B cell (primary cell): ENCODE measurements at places on chromosomes 1 and 21. TPM values are rescaled to one million over a fixed set of nuclear protein-coding genes. Genes with fewer than 3 reads are reported as not detected.

- H3K36me3 ChIP-seq, result no peaks in the 10 kb centered on the region
- no peaks in the 10 kb centered on the region for H3K4me1 ChIP-seq
- DNase-seq, result no peak
Observed at GRCh38 chr1:5751163-5751540, 241.1 kb downstream of the NPHP4 start.

GRCh38 chr1:6599141-6599975 is 3.3 kb downstream of the KLHL21 start:
- H3K27ac ChIP-seq, result peak overlapping the region; percentile 54
- DNase-seq, result peak; percentile 60
- H3K4me1 ChIP-seq, result peaks cover 42% of the 10 kb centered on the region
- H3K27me3 ChIP-seq, result no peaks in the 10 kb centered on the region

Gene DAB1
- not detected in 2 replicates for total RNA-seq

Gene FAM110D
- not detected in 2 replicates for total RNA-seq

DNA sequence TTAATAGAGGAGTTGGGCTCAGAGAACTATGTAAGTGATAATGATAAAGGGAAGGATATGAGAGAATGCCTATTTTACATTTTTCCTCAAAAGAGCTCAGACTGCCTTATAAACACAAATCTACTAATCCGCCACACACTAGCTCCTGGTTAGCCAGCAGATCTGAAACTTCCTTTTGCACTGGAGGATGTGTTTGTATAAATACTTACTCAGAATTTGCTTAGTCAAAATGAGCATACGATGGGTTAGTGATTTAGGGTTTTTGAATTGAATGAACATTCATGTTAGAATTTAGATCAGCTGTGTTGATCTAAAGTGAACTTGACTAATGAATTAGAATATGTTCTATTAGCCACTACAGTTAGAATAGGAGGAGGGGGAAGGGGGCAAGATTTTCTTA is 9.1 kb upstream of the IER5 start:
- peaks cover 4% of the 10 kb centered on the region for H3K4me1 ChIP-seq
- H3K27me3 ChIP-seq, result no peaks in the 10 kb centered on the region
- DNase-seq, result no peak
- H3K27ac ChIP-seq, result no peak overlapping the region
- no peaks in the 10 kb centered on the region for H3K36me3 ChIP-seq

Gene KISS1
- not detected in 2 replicates for total RNA-seq

- no peak overlapping the region for H3K27ac ChIP-seq
- no peaks in the 10 kb centered on the region for H3K27me3 ChIP-seq
- peaks cover 47% of the 10 kb centered on the region for H3K4me1 ChIP-seq
- no peaks in the 10 kb centered on the region for H3K36me3 ChIP-seq
- no peak overlapping the region for H3K4me3 ChIP-seq
- peak; percentile 47 for DNase-seq
Observed at GRCh38 chr21:29237110-29238052, 61.3 kb upstream of the BACH1 start.

Gene BARHL2
- not detected in 2 replicates for total RNA-seq

GRCh38 chr1:114034567-114035303 is 55.5 kb downstream of the OLFML3 start:
- no peak overlapping the region for H3K27ac ChIP-seq
- no peak overlapping the region for H3K4me3 ChIP-seq
- no peaks in the 10 kb centered on the region for H3K36me3 ChIP-seq
- peaks cover 3% of the 10 kb centered on the region for H3K27me3 ChIP-seq
- DNase-seq, result no peak

DNA sequence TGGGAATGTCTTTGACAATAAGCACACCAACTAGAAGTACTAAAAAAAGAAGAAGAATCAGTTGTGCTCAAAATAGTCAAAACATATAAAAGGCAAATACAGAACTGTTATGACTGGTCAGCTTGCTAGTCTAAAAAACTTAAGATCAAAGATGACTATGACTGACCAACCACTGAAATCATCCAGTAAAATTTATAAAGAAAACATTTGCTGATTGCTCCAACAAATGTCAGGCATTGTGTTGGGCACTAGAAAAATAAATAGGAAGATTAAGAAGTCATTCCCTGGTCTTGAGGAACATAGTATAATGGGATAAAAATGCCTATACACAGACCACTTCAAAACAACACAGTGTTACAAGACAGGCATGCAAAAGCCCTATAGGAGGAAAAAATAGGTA is 9.3 kb upstream of the ANGPTL3 start:
- H3K27ac ChIP-seq, result no peak overlapping the region
- H3K4me1 ChIP-seq, result no peaks in the 10 kb centered on the region
- DNase-seq, result no peak
- H3K4me3 ChIP-seq, result no peak overlapping the region
- no peaks in the 10 kb centered on the region for H3K27me3 ChIP-seq

- no peaks in the 10 kb centered on the region for H3K36me3 ChIP-seq
- peaks cover 10% of the 10 kb centered on the region for H3K4me1 ChIP-seq
- H3K27me3 ChIP-seq, result no peaks in the 10 kb centered on the region
- no peak overlapping the region for H3K4me3 ChIP-seq
- H3K27ac ChIP-seq, result no peak overlapping the region
- peak; percentile 82 for DNase-seq
Observed at GRCh38 chr1:167555971-167556714, 2.6 kb upstream of the CREG1 start.

DNA sequence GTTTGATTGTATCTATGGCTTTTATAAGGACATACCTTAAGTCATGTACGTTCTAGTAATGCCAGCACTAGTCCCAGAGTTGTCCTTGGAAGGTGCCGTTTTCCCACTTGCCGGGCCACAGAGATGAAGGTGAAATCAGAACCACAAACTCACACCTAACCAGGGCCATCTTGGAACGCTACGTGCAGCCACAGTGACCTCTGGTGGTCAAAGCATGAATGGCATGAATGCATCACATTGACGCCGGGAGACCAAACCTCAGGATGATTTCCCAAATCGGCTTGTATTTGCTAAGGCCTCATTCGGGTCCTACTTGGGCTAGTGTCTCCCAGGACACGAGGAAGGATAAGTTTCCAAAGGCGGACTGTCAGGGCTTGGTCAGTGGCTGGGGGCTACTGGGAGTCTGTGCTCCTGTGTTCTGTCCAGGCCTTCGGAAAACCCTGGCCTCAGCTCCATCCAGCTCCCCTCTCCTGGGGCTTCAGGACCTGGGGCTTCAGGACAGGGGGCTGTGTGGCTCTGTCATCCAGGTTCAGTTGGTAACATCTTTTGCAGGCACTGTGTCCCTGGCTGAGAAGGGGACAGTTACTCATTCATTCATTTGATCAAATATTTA is 260.5 kb downstream of the PRDM2 start:
- no peak overlapping the region for H3K4me3 ChIP-seq
- H3K27ac ChIP-seq, result no peak overlapping the region
- no peaks in the 10 kb centered on the region for H3K27me3 ChIP-seq
- peak; percentile 75 for DNase-seq
- H3K4me1 ChIP-seq, result no peaks in the 10 kb centered on the region

Gene DPT
- not detected in 2 replicates for total RNA-seq

Gene MAP3K21
- 3.3 and 3.7 TPM in 2 replicates for total RNA-seq

Gene PRR9
- not detected in 2 replicates for total RNA-seq

DNA sequence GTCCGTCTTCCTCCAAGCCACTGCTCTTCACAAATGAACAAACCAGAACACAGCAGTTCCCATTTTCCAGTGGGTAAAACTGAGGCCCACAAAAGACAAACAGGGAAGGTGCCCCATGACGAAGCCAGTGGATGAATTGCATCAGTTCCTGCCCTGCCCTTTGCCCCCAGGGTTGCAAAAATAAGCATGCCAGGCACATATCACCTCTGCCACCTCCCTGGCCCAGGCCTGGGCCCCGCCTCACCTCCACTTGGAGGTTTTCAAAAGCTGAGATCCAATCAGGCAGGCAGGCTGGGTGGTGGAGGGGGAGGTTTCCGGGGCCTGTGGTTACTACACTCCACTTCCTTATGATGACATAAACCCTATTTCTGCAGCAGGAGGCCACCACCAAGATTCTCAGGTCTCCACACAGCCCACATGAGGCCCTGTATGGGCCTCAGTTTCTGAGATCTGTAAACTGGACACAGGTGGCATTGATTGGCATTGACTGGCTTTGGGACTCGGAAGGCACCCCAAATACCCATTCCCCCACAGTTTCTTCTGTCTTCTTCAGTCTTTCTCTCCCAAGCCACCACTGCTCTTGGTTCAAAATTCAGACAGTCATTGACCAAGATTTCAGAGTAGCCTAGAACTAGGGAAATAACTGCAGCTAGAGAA is 4.1 kb downstream of the KIF21B start:
- peak; percentile 90 for DNase-seq
- peak overlapping the region; percentile 90 for H3K27ac ChIP-seq
- no peaks in the 10 kb centered on the region for H3K27me3 ChIP-seq
- H3K36me3 ChIP-seq, result peaks cover 3% of the 10 kb centered on the region

Gene AHCYL1
- total RNA-seq, result 51.4 and 58.7 TPM in 2 replicates

Gene USH2A
- not detected in 2 replicates for total RNA-seq

Gene GCSAML
- total RNA-seq, result not detected in 2 replicates

- H3K4me3 ChIP-seq, result no peak overlapping the region
- peaks cover 3% of the 10 kb centered on the region for H3K36me3 ChIP-seq
Observed at GRCh38 chr1:23896491-23896890, 16.7 kb downstream of the CNR2 start.

GRCh38 chr1:212035835-212036605 is 472 bp downstream of the DTL start:
- peaks cover 18% of the 10 kb centered on the region for H3K4me1 ChIP-seq
- H3K4me3 ChIP-seq, result peak overlapping the region; percentile 95
- no peak for DNase-seq
- no peaks in the 10 kb centered on the region for H3K27me3 ChIP-seq
- H3K27ac ChIP-seq, result peak overlapping the region; percentile 75

DNA sequence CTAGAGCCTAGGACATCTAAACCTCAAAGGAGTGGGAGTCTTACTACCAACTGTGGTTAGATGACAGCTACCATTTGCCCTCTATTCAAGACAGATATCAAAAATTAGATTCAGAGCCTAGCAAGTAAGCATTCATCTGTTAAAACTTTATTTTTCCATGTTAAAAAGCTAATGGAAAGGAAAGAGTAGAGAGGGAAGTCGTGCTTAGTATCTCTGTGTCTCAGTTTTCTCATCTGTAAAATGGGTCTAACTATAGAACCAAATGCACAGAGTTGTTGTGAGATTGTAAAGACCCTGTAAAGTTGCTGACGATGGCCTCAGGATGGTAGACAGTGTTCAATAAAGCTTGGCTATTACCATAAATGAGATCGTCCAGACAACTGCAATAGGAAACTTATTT is 428.5 kb upstream of the RUNX1 start:
- H3K27ac ChIP-seq, result no peak overlapping the region
- H3K36me3 ChIP-seq, result no peaks in the 10 kb centered on the region
- H3K27me3 ChIP-seq, result no peaks in the 10 kb centered on the region
- no peaks in the 10 kb centered on the region for H3K4me1 ChIP-seq
- no peak overlapping the region for H3K4me3 ChIP-seq
- no peak for DNase-seq

GRCh38 chr1:77416692-77417450 is 135.1 kb downstream of the AK5 start:
- H3K4me3 ChIP-seq, result no peak overlapping the region
- no peaks in the 10 kb centered on the region for H3K27me3 ChIP-seq
- DNase-seq, result no peak

Gene CYB5RL
- 12.4 and 13.2 TPM in 2 replicates for total RNA-seq

GRCh38 chr1:192609110-192610079 is 26.6 kb upstream of the RGS13 start:
- H3K4me1 ChIP-seq, result peaks cover 24% of the 10 kb centered on the region
- H3K4me3 ChIP-seq, result no peak overlapping the region
- peak overlapping the region; percentile 66 for H3K27ac ChIP-seq
- peak; percentile 92 for DNase-seq
- H3K27me3 ChIP-seq, result peaks cover 8% of the 10 kb centered on the region

DNA sequence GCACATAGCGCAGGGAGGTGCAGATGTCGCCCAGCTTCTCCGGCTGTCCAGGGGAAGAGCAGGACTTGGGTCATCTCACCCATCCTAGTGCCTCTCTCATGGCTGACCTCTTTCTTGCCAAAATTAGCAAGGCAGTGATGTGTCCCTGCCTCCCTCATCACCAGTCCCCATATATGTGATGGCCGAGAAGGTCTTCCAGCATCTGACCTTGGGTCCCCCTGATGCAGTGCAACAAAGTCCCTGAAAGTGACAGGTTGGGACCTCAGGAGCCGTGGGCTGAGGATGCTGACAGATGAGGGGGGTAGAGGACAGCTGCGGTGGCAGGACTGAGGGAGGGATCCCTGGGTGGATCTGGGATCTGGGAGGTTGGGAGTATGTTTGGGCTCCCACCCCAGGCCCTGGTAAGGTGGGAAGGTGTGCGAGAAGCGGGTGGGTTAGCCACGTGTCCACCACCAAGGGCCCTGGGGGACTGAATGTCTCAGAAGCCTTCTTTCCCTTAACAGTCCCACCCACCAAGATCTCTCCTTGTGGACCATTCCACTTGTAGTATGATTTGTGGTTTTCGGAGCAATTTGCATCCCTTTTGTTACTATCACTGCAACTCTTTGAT is 109.7 kb downstream of the SYT2 start:
- no peak overlapping the region for H3K27ac ChIP-seq
- no peak overlapping the region for H3K4me3 ChIP-seq
- peaks cover 19% of the 10 kb centered on the region for H3K4me1 ChIP-seq
- no peaks in the 10 kb centered on the region for H3K27me3 ChIP-seq
- H3K36me3 ChIP-seq, result no peaks in the 10 kb centered on the region

GRCh38 chr1:209249785-209250440 is 333.6 kb upstream of the CAMK1G start:
- no peak overlapping the region for H3K4me3 ChIP-seq
- no peaks in the 10 kb centered on the region for H3K27me3 ChIP-seq
- H3K4me1 ChIP-seq, result no peaks in the 10 kb centered on the region
- H3K27ac ChIP-seq, result no peak overlapping the region
- DNase-seq, result no peak

GRCh38 chr1:169012416-169012815 is 94.1 kb upstream of the ATP1B1 start:
- DNase-seq, result no peak
- no peak overlapping the region for H3K4me3 ChIP-seq
- no peaks in the 10 kb centered on the region for H3K27me3 ChIP-seq
- H3K4me1 ChIP-seq, result no peaks in the 10 kb centered on the region

DNA sequence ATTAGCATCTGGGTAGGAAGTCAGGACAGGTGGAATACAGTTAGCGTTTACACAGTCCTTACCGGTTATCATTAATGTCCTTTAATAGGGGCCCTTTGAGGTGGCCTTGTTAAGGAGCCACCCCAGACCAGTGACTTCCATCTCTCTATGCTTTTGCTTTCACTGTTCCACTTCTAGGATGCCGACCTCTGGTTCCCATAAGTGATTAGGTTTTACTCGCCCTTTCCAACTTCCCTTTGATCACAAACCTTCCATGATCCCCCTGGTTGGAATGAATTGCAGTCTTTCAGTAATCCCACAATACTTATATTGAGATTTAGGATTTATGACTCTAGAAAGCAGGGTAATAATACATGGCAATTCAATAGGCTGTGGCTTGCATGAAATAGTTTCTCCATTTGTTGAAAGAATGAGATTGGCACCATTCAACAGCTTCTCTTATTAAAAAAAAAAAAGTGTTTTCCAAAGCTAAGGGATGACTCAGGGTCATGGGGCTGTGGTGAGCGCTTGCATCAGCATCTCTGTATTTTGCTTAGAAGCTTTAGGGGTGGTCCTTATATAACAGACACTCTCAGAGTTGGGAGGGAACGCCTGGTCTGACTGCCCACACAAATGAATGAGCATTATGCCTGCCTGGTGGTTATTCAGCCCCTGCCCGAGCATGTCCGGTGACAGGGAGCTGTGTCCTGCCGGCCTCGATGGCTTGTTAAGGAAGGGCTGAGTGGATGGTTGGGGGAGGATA is 110.5 kb downstream of the CNIH3 start:
- H3K27ac ChIP-seq, result no peak overlapping the region
- no peak for DNase-seq
- H3K36me3 ChIP-seq, result no peaks in the 10 kb centered on the region
- no peaks in the 10 kb centered on the region for H3K27me3 ChIP-seq
- no peaks in the 10 kb centered on the region for H3K4me1 ChIP-seq

Gene HMGCS2
- total RNA-seq, result not detected in 2 replicates
